NCI-H187 (cell line): ENCODE measurements at places on chromosomes 6 and 20.

DNA sequence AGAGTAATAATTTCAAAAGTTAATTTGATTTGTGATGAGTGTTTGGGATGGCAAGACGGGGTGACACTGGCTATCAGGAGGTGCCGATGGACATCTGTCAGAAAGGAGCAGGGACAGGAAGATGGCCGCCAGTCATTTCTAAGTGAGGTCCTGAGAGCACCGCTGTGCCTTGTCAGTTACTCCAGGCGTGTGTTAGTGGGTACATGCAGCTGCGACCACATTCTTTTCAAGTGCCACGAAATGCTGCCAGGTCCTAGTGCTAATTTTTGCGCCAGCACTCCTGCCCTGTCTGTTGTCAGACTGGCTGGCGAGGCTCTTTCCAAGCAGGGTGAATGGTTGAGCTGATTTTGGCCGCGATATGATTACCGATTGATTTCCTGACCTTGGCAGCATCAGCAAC lies 64.6 kb upstream of the INSM1 start:
- no peak for DNase-seq

- DNase-seq: no peak
Observed at GRCh38 chr20:61978491-61978890, 87.2 kb downstream of the TAF4 start.

DNA sequence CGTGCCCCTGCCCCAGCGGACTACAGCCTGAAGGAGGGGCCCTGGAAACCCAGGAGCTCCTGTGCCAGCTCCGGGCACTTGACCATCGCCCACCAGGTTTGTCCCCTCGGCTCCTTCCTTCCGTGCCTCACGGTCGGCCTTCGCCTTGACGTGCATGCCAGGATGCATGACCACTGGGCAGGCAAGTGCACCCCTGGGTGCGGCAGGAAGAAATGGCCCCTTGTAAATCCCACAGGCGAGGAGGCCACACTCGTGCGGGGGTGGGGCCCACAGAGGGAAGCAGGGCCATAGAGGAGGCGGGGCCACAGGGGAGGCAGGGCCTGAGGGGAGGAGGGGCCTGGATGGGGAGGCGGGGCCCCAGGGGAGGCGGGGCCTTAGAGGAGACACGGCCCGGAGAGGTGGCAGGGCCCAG lies 81.7 kb downstream of the YTHDF1 start:
- DNase-seq: no peak

- no peak for DNase-seq
Observed at GRCh38 chr6:69994251-69994650, 127.9 kb downstream of the COL19A1 start.

- DNase-seq: no peak
Observed at GRCh38 chr6:104941729-104942091, 15.2 kb upstream of the LIN28B start.

- no peak for DNase-seq
Observed at GRCh38 chr6:128370072-128370471, 150.3 kb downstream of the PTPRK start.

DNA sequence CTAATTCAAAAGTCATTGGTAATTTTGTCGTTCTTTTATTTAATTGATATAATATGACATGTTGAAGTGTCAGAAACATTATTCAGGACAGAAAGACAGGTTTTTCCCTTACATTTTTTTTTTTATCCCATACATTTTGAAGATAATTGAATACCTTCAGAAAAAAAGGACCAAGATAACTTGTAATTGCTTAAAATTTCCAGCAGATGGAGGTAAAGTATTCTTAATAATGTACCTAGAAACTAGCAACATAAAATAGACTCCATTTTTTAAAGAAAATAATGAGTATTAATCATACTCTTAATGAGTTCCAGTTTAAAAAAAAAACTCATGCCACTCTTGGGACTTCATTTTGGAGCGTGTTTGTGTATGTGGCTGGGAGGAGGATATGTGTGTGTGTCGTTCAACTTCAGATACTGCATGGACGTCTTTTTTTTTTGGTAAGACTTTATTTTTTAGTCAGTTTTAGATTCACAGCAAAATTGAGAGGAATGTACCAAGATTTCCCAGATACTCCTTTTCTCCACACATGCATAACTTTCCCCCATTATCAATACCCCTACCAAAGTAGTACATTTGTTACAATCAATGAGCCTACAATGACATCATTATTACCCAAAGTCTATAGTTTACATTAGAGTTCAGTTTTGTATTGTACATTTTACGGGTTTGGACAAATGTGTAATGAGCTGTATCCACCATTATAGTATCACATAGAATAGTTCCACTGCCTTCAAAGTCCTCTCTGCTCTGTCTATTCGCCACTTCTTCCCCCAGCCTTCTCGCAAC lies 79.4 kb downstream of the ROS1 start:
- DNase-seq: no peak

GRCh38 chr6:50815436-50816114 lies 3.1 kb upstream of the TFAP2B start:
- no peak for DNase-seq

- no peak for DNase-seq
Observed at GRCh38 chr20:52761867-52762266, 210.3 kb upstream of the TSHZ2 start.

DNA sequence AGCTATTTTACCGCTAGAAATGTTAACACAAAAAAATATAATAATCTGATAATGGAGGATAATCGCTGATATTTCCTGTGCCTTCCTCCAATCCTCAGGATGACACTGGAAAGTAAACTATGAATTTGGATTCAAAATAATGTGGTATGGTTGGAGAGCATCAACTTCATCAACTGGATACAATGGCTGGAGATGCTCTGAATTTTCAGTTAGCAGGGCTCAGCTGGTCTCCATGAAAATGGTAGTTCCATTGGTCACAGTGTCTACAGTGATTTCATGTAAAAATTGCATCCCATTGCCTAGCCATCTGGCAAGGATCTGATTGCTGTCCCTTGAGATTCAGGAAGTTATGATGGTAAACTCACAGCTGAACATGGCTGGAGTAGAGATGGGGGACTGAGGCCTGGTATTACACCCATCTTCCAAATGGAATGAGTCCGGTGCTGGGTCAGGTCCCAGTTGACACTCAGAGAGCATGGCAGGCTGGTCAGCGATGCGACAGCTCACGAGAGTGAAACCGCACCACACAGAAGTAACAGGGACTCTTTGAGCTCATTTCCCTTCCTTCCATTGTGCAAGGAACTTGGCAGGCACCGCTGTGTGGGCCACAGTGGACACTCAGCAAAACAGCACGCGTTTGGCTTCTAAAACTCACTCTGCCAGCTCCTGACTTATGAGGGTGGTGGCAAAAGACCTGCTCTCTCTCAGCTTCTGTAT lies 142.4 kb upstream of the TNFAIP3 start:
- DNase-seq: no peak

- no peak for DNase-seq
Observed at GRCh38 chr20:1473246-1474220, 6.9 kb upstream of the NSFL1C start.
